Glomerular endothelial cell (primary cell): ENCODE measurements at places on chromosomes 2 and 18. TPM values are rescaled to one million over a fixed set of nuclear protein-coding genes. Genes with fewer than 3 reads are reported as not detected.

The SETBP1 gene
- 0.44 and 1.5 TPM in 2 replicates for total RNA-seq

The ADRA2B gene
- not detected in 2 replicates for total RNA-seq

The CNRIP1 gene
- 44.5 and 50.6 TPM in 2 replicates for total RNA-seq

The SCYGR4 gene
- total RNA-seq: not detected in 2 replicates

The REG1B gene
- total RNA-seq: not detected in 2 replicates

The EFR3B gene
- 0.92 and 1.5 TPM in 2 replicates for total RNA-seq

DNA sequence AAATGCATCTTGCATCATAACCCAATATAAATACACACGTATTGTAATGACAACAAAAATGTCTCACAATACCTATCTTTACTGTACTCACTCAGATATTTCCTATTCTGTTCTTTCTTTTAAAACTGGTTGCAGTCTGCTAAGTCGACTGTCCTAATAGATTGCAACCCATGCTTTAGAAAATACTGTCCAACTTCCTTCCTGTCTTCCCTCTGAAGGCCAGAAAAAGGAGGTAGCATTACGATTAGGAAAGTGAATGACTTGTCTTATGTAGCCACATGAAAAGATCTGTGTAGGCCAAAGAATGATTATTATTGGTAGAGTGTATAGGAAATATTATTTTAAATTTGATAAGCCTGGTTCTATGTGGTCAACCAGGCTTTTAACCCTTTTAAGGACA is 134.1 kb downstream of the FAM210A start:
- DNase-seq: no peak

GRCh38 chr2:220779931-220780330 is 792.2 kb downstream of the EPHA4 start:
- DNase-seq: no peak

DNA sequence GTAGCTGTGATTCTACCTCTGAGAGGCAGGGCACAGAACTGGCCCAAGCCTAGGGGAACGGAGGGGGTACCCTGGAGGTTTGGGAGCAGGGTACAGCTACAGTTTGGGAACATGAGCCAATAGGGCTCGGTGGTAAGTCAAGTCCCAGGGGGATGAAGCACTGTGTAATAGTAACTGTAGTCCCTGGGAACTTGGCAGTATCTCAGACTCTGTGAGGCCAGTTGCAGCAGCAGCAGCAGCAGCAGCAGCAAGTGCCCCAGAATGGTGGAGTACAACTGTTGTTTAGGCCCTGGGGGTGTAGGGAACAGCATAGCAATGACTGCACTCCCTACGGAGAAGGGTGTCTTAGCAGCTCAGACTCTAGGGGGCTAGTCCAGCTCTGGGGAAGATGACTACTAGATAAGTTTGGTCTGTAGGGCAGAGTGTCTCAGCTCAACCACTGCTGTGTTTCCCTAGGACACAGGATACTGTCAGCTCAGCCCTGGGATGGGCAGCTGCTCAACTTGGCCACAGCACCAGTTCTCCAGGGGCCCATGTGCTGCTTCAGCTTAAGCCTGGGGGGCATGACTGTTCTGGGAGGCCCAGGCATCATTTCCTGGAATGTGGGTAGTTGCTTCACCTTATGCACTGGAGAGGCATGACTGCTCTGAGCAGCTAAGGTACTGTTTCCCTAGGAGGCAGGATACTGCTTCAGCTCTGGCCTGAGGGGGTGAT is 20.5 kb downstream of the CARF start:
- no peak for DNase-seq

GRCh38 chr2:203718087-203718486 is 11.6 kb downstream of the CD28 start:
- DNase-seq: peak; percentile 76

GRCh38 chr2:119710281-119710680 is 31.3 kb downstream of the TMEM177 start:
- no peak for DNase-seq

DNA sequence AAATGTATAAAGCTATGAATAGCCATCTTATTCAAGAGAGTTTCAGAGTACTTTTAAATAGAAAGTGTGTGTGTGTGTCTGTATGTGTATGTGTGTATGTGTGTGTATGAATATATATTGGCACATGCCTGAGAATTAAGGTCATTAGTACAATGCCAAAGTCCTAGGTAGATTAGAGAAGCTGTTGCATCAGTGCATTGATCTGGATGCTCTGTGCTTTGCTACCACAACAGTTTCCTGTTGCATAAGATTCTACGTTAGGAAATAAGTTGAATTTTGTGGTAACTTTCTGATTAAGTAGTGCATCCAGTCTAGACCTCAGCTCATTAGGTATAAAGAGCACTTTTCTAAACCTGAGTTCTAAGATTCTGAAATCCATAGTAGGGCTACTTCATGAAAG is 1102.8 kb upstream of the KLHL29 start:
- no peak for DNase-seq

DNA sequence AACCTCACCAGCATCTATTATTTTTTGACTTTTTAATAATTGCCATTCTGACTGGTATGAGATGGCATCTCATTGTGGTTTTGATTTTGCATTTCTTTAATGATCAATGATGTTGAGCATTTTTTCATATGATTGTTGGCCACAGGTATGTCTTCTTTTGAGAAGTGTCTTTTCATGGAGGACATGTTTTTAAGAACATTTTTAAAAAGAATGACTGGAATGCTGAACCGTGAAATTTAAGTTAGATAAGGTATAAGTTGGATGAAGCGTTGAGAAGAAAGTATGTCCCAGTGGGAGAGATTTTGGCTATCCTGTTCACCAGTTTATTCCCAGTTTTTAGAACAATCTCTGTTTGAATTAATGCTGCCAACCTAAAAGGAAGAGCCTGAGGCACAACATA is 365.9 kb downstream of the CELF4 start:
- DNase-seq: no peak

DNA sequence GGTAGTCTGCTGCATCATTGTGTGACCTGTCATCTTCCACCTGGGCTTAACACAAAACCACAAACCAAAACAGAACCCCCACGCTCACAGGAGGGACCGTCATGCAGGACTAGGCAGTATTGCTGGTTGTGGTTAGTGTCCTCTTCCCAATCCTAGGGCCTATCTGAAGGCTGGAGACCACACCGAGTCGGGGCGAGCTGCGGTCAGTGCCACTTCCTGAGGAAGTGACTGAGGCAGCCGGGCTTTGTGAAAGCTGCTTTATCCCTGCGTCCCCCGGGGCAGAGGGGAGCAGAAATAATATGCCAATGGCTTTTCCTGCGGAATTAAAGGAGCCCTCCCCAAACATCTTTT is 22.9 kb downstream of the ZNF532 start:
- DNase-seq: no peak

DNA sequence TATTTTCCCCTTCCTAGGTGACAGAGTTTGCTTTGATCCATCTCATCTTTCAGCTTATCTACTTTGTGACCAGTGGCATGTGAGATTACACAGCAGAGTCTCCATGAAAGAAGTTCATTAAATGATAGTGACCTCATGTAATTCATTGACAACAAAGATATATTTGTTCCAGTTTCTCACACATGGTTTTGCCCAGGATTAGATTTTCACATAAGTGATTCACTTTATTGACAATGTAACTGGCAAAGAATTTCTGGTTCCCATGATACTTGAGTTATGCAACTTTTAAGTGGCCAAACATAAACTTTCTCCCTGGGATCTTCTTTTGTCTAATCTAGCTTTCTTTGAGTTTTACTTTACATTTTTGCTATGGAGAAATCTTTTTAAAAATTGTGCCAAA is 50.0 kb downstream of the MC4R start:
- no peak for DNase-seq

GRCh38 chr18:52319424-52319983 is 20.5 kb upstream of the DCC start:
- no peak for DNase-seq

- DNase-seq: no peak
These were observed 45.9 kb downstream of the SCTR start for GRCh38 chr2:119478188-119478977.

DNA sequence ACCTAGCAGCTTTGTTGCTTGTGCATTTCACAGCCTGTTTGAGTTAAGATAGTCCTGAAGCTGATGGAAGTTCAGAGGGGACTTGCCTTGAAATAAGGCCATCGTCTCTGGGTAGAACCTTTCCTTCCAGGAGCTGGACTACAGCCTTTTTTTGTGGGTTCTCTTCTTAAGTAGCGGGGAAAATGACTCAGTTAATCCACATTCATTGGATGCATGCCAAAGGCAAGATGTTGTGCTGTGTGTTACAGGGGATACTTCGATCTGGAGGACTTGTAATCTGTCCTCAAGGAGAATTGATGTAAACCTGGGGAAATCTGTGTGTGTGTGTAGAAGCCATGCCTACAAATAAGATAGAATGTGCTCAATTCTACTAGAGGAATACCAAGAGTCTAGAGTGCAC is 46.8 kb downstream of the RPIA start:
- peak; percentile 75 for DNase-seq

- DNase-seq: no peak
These were observed 73.1 kb downstream of the TGOLN2 start for GRCh38 chr2:85254540-85255300.
